ENCODE measurements at places on chromosomes 12 and 14. TPM values are rescaled to one million over a fixed set of nuclear protein-coding genes. Genes with fewer than 3 reads are reported as not detected.
A peak's percentile ranks its signal among the peaks of the same experiment; 100 is the strongest.

GRCh38 chr12:128977441-128977840, 124.2 kb downstream of the GLT1D1 start:
- H3K36me3 ChIP-seq = no peaks in the 10 kb centered on the region
- no peaks in the 10 kb centered on the region for H3K27me3 ChIP-seq
- DNase-seq = no peak
- no peaks in the 10 kb centered on the region for H3K4me1 ChIP-seq
- H3K27ac ChIP-seq = no peak overlapping the region
- no peak overlapping the region for H3K4me3 ChIP-seq

DNA sequence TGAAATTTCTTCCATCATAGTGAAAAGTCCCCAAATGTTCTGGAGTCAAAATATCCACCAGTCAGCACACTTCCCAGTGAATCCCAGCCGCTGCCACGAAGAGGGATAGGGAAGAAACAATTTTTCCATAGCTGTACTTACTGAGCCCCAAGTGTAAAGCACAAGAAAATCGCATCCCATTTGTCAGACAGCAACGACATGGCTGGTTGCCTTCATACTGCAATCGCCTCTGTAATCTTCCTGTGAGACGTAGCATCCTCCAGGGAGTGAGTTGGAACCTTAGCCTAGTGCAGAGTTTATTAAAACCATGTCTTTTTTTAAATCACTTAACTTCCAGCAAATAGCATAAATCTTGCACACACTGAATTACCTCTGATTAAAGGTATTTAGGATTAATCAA, 56.8 kb downstream of the GNG2 start:
- H3K4me1 ChIP-seq = no peaks in the 10 kb centered on the region
- H3K36me3 ChIP-seq = no peaks in the 10 kb centered on the region
- no peak for DNase-seq
- H3K4me3 ChIP-seq = no peak overlapping the region

DNA sequence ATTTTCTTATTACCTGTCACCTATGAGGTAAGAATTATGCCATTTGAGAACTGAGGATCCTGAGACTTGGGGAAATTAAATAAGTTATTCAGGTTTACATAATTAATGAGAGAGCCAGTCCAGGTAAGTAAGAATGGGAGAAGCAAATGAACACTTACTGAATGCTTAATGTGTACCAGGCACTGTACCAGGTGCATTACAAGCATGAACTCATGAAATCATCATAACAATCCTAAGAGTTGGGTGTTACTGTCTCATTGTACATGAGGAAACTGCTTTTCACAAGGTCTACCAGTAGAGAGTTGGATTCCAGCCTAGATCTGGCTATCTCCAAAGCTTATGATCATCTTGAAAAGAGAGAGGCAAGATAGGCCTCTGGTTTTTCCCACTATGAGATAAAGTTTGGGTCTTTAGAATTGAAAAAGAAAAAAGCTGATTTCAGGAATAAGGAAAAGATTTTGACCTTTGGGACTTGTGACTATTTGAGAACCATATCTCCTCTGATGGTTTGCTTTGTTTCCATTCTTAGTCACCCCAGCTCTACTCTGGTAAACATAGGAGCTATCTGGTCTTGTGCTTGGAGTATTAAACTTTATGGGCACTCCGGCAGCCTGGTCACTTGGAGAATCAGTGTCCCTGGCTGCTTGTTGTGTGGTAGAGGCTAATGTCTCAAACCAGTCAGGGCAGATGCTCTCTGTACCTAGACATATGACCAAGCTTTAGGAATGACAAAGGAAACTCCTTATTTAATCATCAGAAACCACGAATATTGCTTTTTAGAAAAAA, 48.0 kb downstream of the PTHLH start:
- no peak overlapping the region for H3K27ac ChIP-seq
- no peaks in the 10 kb centered on the region for H3K36me3 ChIP-seq
- no peaks in the 10 kb centered on the region for H3K4me1 ChIP-seq
- H3K27me3 ChIP-seq = no peaks in the 10 kb centered on the region

- no peaks in the 10 kb centered on the region for H3K27me3 ChIP-seq
- no peaks in the 10 kb centered on the region for H3K36me3 ChIP-seq
- DNase-seq = no peak
- H3K4me1 ChIP-seq = no peaks in the 10 kb centered on the region
- H3K27ac ChIP-seq = no peak overlapping the region
- H3K4me3 ChIP-seq = no peak overlapping the region
Measured at GRCh38 chr12:39824505-39825212, 205.1 kb upstream of the ABCD2 start.

Gene HECTD1
- 324 TPM for total RNA-seq

Gene PIWIL1
- 0.67 TPM for total RNA-seq

DNA sequence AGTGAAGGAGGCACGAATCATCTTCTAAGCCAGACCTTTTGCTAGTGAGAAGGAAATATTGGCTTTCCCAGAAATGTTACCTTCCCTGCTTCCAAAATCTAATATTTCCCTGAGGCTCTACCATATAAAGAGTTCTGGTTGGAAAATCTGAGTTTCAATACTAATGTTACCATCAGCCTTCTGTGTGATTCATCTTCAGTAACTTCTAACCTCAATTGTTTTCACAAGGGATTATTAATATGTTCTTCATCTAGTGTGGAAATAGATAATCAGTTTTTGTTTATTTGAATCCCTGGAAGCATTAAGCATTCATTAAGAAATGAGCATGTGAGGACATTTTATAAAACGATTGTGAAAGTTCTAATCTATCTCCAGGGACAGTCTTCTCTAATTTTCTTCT, 720.9 kb downstream of the AACS start:
- H3K4me1 ChIP-seq = no peaks in the 10 kb centered on the region
- no peaks in the 10 kb centered on the region for H3K27me3 ChIP-seq
- no peak overlapping the region for H3K27ac ChIP-seq
- no peak overlapping the region for H3K4me3 ChIP-seq
- no peak for DNase-seq

DNA sequence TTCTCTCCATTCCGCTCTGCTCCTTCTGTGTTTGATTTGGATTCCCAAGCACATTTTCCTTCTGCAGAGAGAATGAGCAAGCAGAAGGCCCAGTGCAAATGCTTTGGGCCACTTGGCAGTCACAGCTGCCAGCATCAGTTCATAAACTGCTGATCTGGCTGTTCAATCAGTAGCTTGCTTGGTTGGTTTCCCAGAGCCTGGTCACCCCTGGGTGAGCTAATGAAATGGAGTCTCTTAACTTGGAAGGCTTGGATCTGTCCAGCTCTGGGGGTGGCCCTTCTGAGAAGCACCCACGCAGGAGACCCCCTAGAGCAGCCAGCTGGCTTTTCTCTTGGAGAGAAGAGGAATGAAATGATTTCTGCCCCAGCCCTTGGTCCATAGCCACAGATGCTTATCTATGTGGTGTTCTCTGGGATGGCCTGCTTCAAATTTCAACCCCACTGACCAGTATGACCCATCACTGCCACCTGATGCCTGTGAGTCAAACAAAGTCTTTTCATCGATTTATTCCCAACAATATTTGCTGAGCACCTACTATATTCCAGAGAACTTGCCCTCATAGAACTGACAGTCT, 30.3 kb downstream of the FAIM2 start:
- no peaks in the 10 kb centered on the region for H3K27me3 ChIP-seq
- H3K36me3 ChIP-seq = no peaks in the 10 kb centered on the region
- H3K4me3 ChIP-seq = no peak overlapping the region
- H3K4me1 ChIP-seq = peaks cover 31% of the 10 kb centered on the region

DNA sequence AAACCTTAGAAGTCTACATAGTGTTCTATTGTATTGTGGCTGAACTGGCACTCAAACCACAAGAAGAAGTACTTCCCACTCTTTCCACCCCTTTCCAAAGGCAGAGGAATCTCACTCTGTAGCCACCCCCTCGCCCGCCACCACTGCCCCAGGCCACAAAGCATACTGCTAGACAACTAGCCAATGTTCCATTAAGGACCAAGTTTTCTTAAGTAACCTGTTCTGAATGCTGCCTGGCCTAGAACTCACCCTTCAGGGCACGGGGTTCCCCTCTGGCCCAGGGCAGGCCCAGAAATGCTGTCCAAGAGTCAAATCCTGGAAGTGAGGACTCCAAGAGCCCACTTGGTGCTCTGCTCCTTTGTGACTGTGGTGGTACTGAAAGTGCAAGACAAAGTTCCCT, 15.7 kb upstream of the PTPRO start:
- no peak overlapping the region for H3K27ac ChIP-seq
- DNase-seq = no peak
- no peaks in the 10 kb centered on the region for H3K27me3 ChIP-seq
- no peaks in the 10 kb centered on the region for H3K36me3 ChIP-seq
- H3K4me3 ChIP-seq = no peak overlapping the region
- H3K4me1 ChIP-seq = no peaks in the 10 kb centered on the region

Gene LRRIQ1
- 6.8 TPM for total RNA-seq

Gene MGP
- 1,014 TPM for total RNA-seq

DNA sequence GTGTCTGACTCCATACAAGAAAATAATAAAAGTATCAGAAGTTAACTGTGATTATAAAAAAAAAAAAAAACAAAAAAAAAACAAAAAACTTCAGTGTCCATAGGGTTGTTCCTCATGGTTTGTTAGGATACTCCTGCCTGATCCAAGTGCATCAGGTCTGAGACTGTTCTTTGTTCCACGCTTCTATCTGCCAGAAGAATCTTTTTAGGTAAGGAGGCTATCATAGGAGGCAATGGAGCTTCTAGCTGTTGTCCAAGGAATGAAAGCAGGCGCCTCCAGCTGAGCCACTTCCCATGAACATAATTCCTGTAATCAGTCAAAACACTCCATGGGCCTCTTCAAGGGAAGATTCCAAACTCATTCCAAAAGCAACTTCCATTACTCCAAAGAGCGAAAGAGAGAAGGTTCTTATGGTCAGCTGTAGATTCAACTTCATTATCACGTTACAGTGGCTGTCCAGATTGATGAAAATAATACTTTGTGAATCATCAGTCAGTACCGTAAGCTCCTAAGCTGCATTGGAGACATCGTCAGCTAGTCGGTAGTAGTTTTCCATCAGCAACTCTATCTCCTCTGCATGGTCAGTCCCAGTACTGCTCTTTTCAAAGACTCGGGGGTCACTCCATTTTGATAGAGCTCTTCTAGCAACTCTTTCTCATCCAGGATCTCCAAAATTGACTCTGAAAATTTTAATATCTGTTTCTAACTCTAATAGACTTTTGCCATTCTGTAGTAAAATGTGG, 9.7 kb downstream of the TBC1D15 start:
- H3K36me3 ChIP-seq = no peaks in the 10 kb centered on the region

DNA sequence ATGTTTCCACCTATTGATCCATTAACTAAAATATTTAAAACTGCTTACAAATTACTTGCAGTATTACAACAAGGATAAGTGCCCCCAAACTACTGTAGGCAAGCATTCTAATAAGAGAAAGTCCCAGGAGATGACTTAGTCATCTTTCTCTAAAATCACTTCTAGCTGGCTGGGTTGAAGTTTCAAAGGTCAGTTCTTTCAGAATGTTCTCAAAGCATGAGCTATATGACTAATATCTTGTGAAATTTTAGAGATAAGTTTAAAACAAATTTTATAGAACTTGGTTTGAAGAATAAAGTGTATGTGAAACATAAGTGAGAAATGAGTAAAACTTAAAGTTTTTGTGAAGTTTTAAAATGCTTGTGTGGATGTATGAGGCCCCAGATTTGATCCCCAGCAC, 24.3 kb upstream of the OR6J1 start:
- no peaks in the 10 kb centered on the region for H3K36me3 ChIP-seq
- H3K27me3 ChIP-seq = no peaks in the 10 kb centered on the region
- no peak overlapping the region for H3K27ac ChIP-seq
- no peak for DNase-seq
- no peaks in the 10 kb centered on the region for H3K4me1 ChIP-seq
- H3K4me3 ChIP-seq = no peak overlapping the region

GRCh38 chr12:53978477-53979356, 4.0 kb upstream of the HOTAIR start:
- no peak for DNase-seq
- H3K4me1 ChIP-seq = peaks cover 19% of the 10 kb centered on the region
- H3K27me3 ChIP-seq = peaks cover 89% of the 10 kb centered on the region
- no peak overlapping the region for H3K27ac ChIP-seq
- no peaks in the 10 kb centered on the region for H3K36me3 ChIP-seq
- H3K4me3 ChIP-seq = no peak overlapping the region

Gene SIRT4
- total RNA-seq = not detected

DNA sequence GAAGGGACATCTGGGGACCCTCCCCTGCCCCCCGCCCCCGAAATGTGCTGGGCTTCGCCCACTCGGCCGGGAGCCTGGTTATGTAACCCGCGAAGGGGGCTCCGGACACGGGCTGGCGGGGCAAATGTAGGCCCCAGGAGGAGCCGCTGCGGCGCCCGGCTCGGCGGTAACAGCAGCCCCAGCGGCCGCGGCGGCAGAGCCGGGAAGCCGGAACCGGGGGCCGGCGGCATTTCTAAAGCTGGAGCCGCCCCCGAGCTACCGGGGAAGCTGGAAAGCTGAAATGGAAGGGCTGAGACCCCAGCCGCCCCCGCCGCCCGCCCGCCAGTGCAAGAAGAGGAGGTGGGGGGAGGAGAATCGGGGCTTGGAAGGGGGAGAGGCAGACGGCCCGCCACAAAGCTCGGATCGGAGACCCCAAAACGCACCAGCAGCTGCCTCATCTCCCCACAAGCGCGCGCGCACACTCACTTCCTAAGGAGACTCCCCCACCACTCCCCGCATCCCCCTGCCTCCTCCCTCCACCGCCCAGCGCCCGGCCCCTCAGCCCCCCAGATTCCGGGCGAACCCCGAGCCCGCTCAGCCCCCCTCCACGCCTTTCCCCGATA, 1.5 kb downstream of the KDM2B start:
- peak; percentile 48 for DNase-seq
- H3K4me1 ChIP-seq = peaks cover 45% of the 10 kb centered on the region

Gene SERPINA12
- total RNA-seq = not detected

DNA sequence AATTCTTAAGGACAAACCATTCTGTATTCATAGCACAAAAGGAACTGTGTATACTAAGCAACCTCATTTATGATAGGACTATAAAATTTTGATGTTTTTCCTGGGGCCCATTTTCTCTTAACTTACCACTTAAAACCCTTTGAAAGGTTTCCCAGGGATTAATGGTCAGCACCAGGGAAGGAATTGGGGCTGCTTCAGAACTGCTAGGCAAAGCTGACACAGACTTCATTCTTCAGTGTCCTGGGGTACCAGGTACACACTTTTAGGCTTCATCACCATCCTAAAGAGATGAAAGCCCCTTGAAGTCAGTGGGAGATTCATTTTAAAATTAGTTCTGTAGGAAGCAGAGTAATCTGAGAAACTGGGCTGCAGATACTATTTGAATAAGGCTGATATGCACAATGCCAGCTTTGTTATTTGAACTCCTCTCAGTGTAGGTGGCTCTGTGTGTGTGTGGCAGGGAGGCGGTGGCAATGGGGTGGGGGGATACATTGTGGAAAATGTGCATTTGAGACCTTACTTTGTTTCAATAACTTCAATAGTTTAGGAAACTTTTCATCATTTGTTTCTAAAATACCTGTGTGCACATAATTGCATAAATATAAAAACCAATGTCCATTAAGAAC, 329.3 kb upstream of the DCN start:
- DNase-seq = no peak
- H3K4me1 ChIP-seq = peaks cover under 1% of the 10 kb centered on the region
- H3K27ac ChIP-seq = no peak overlapping the region
- no peaks in the 10 kb centered on the region for H3K27me3 ChIP-seq
- no peaks in the 10 kb centered on the region for H3K36me3 ChIP-seq

Data from thyroid gland (tissue), 4 donors.